ENCODE measurements at places on chromosomes 5 and 9.

- no peak for DNase-seq
Measured at GRCh38 chr9:77968506-77968905, 63.1 kb downstream of the GNAQ start.

DNA sequence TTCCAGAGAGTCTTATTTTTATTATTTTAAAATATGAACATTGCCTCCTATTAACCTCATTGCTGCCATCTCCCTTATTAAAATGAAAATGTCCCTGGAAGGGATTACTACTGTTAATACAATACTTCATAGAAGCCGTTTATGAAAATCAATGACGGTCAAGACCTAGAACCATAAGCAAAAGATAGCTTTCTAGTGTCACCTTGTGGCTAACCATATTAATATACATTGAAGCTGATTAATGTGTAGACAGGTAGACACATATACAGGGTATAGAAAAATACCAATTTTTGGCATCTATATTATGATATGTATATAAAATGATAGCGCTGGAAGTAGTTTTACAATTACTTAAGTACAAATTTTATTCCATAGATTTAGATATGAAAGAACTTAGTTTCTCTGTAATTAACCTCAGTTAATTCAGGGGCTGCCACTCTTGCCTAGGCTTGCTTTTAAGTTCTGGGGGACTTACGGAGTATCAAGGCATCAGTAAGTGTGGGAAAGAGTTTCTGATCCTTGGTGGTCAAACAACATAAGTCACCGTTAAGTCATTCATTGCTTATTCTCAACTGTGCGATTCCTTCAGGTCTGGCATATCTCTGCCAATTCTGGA is 2.5 kb upstream of the YTHDC2 start:
- DNase-seq = no peak

- no peak for DNase-seq
Measured at GRCh38 chr9:107948086-107948485, 458.5 kb upstream of the KLF4 start.

- DNase-seq = no peak
Measured at GRCh38 chr9:15154677-15155076, 152.3 kb downstream of the TTC39B start.

DNA sequence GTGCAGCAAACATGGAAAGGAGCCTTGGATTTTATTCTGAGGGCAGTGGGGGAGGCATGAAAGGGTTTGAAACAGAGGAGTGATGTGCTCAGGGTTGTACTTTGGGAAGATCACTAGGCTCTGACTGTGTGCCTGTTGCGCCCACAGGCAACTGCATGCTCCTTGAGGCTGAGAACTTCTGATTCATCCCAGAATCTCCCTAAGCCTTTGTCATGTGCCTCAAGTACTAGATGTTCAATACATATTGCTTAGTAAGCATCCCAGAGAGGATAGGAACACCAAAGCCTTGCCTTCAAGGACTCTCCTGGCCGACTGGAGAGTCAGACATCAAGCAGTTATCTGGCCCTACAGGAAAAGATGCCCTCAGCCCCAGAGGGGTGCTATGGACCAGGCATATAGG is 54.1 kb downstream of the ARHGEF37 start:
- no peak for DNase-seq

- no peak for DNase-seq
Measured at GRCh38 chr9:14515571-14516198, 177.5 kb downstream of the ZDHHC21 start.

DNA sequence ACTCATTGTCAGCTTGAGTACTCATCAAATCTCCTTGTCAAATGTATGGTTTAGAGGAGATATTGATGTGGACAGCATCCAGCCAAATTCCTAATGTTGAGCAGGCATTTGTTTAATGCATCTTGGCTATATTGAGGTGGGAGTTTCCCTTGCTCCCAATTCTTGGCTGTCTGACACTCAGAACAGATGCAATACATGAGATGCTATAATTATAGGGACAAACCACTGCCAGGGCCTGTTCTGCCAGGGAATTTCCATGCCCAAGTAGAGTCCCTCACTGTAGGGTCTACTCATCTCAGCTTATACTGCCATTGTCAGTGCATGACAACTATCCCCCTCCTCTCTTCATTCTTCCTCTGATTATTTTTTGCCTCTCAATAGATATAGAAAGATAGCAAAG is 392.0 kb upstream of the KCNN2 start:
- no peak for DNase-seq

DNA sequence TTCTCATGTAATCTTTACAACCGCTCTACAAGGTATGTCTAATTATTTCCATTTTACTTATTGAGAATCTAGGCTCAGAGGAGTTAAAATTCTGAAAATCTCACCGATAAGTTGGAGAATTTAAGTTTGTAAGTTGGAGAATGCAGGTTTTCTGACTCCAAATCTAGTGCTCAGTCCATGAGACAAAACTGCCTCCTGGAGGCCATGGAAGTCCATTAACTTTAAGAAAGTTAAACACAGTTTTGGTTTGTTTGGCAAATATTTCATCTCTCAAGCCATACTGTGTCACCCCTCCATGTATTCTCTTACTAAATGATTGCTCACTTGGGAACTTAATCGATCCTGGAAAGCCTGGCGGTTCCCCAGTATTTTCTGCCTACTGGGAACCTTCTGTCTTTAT is 52.6 kb downstream of the INIP start:
- DNase-seq = no peak

GRCh38 chr5:1437226-1437829 is 7.9 kb downstream of the SLC6A3 start:
- no peak for DNase-seq

- no peak for DNase-seq
Measured at GRCh38 chr5:167827766-167828165, 463.7 kb upstream of the WWC1 start.

DNA sequence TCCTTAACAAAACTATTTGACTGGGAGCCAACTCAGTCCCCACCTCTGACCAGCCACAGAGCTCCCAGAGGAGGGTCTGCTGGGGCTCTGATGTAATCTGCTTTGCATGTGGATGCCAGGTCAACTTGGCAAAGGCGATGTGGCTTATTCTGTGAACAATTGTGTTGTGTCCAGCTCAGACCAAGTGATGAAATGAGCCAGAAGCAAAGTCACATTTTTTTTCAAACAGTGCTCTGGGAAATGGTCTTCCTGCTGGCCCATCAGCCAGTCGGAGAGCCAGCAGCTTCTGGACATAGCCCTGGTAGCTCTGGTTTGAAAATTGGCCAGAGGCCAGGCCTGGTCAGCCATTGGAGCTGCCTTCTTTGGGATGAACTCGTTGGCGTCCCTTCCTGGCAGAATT is 86.5 kb downstream of the ANGPTL2 start:
- DNase-seq = no peak

- DNase-seq = no peak
Measured at GRCh38 chr9:16342246-16343020, 528.0 kb downstream of the BNC2 start.

DNA sequence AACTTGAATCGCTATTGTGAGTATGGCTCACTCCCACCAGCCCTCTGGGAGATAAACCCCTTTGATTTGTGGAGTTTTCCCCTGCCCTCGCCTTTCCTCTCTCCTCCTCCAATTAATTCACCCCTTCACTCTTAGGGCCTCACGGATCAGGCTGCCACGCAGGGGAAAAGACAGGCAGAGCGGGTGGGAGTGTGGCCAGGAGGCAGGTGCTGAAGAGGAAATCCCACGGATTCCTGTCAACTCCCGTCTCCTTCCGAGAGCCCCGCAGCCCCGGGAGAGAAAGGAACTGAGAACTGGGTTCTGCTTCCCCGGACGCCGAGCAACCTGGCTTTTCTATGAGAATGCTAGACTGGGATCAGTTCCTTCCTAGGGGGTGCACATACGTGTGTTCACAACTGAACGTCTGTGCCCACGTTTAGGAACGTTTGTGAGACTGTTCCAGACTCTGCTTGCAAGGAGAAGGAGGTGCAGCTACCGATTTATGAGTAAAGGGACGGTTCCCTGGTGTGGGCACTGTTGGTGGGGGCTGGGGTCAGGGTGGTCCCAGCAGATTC is 314.5 kb upstream of the TLE4 start:
- no peak for DNase-seq

DNA sequence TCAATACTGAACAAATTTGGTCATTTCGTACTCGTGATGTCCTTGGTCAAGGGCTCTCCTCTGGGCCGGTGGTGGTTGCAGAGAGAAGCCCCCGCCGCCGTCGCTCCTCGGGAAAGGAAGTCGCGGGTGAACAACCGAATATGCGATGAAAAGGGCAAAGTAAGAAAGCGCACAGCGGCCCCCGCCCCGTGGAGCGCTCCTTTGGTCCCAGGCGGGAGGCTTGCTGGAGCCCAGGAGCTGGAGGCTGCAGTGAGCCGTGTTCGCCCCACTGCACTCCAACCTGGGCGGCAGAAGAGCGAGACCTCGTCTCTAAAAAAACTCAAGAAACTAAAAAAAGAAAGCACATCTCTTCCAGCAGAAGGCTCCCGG is 108.4 kb upstream of the LARP1 start:
- DNase-seq = no peak

DNA sequence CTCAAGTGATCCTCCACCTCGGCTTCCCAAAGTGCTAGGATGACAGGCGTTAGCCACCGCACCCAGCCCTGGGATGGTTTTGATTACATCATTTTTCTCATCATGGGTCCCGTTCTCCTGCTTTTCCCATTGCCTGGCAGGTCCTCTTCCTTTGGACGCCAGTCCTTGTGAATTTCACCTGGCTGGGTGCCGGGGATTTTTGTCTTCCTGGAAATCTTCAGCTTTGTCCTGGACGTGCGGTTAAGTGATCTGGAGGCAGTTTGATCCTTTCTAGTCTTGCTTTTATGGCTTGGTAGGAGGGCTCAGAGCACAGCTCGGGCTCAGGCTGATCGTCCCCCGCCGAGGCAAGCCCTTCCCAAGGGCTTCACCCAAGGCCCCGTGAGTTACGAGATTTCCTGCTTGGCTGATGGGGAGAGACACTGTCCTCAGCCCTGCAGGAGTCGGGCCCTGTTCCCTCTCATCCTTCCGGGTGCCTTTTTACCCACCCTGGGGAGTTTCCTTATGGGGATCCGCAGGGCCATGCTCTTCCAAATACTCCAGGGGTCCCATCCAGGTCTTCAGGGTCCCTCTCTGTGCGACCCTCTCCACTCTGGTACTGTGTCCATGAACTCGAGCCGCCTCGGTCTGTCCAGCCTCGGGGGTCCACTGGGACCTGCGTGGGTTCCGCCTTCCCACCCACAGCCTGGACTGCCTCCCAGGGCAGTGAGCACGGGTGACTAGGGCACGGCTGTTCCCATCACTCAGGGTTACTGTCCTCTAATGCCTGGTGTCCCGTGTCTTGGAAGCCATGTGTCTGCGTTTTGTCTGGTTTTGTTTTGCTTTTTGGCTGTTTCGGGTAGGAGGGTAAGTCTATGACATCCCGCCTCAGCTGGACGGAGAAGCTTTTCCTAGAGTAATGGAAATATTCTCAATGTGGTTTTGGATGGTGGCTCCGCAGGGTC is 22.3 kb upstream of the EGFL7 start:
- no peak for DNase-seq

DNA sequence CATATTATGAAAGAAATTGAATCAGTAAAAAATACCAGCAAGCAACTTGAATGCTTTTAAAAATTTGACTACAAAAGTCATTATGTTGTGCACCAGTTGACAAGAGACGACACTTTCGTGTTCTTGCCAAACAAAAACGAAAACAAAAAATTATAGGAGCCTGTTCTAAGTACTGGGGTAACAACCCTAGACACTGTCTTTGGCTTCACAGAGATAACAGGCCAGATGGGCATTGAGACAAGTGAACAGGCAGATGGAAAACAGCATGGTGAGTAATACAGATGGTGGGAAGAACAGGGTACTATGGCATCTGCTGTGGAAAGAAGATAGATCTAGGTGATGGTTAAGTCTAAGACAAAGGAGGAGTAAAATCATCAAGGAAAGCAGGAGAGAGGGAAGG is 99.0 kb downstream of the CDH12 start:
- DNase-seq = no peak

DNA sequence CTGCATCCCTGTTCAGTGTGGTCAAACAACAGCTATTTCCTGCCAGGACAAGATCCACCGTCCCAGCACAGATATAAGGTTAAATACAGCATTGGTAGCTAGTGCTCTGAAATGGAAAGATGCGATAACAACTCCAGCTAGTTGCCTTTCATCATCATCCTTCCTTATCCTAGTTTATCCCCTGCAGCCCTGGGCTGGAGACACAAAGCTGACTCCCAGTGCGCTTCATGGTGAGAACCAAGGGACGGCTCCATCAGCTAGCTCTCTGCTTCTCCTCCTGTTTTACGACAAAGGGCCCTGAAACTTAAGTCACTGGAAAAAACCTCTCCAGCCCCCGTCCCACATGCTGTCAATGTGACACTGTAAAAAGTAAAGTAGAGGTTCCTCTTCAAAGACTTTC is 37.9 kb downstream of the CDC14B start:
- DNase-seq = no peak

GRCh38 chr9:115739096-115739875 is 414.3 kb upstream of the PAPPA start:
- DNase-seq = no peak

GRCh38 chr9:94554439-94555331 is at the start of gene PCAT7:
PCAT7 (plus strand) TSS chr9:94555083.
- DNase-seq = no peak

DNA sequence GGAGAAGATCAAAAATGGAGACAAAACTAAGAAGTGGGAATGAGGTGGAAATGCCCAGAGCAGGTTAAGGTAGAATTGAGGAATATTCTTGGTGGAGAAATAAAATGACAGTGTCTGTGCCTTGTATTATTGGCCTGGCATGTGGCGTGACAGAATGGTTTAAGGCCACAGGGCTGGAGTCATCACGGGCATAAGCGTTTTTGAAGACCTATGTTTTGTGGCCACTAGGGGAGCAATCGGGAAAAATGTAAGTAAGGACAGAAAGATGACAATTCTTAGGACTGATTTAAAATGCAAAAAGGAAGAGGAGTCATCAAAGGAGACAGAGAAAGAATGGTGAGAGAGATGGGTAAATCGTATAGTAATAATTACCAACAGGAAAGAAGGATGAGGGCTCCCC is 72.2 kb upstream of the EPB41L4A start:
- no peak for DNase-seq

DNA sequence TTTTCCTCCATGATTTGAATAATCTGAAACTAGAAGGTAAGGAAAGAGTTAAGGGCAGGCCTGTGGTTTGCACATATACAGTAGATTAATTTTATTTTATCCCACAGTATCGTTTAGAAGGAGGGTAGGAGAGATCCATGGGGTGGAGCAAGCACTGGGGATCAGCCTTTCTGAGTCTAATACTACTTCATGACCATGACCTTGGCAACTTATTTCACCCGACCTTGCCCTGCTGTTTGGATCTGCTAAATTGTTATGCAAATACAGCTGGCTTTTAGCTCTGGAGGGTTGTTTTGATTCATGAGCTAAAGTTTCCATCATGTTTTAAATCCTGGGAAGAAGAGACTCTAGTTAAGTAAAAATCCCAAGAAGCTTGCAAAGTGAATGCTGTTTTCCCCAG is 864 bp upstream of the GRIN3A start:
- no peak for DNase-seq

- peak; percentile 74 for DNase-seq
Measured at GRCh38 chr9:122350577-122351355, 20.1 kb upstream of the PTGS1 start.

DNA sequence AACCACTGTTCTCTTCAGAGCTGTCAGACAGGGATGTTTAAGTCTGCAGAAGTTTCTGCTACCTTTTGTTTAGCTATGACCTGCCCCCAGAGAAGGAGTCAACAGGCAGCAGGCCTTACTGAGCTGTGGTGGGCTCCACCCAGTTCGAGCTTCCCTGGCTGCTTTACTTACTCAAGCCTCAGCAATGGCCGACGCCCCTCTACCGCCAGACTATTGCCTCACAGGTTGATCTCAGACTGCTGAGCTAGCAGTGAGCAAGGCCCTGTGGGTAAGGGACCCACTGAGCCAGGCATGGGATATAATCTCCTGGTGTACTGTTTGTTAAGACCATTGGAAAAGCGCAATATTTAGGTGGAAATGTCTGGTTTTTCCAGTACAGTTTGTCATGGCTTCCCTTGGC is 229.6 kb downstream of the TMEM167A start:
- no peak for DNase-seq

Data from activated gamma-delta T cell treated with Interleukin-2 at 50 U/mL for 16 hours (primary cell).